ENCODE measurements at places on chromosomes 12 and 14. TPM values are rescaled to one million over a fixed set of nuclear protein-coding genes. Genes with fewer than 3 reads are reported as not detected.

Gene C12orf50
- polyA plus RNA-seq = 0.11 TPM

Gene TMEM229B
- polyA plus RNA-seq = 0.55 TPM

Gene ALX1
- 0.40 TPM for polyA plus RNA-seq

Gene CD9
- 51.7 TPM for polyA plus RNA-seq

DNA sequence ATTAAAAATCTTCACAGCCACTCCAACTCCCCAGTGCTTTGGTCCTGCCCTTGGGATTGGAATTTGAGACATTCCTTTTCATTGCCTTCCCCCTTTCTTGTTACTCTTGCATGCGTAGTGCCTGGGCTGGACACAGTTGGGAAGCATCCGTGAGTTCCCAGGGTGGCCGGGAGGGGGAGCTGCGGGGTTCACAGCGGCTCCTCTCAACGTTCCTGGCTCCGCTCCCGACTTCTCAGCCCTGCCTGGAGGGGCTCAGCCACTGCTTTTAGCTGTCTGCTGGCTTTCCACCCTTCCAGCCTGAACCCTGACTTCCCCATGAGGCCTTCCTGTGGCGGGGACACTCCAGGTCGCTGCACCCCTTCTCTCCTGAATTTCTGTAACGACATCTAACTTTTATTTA, 3.2 kb downstream of the TEX52 start:
- H3K27me3 ChIP-seq = no peaks in the 10 kb centered on the region
- H3K27ac ChIP-seq = no peak overlapping the region
- DNase-seq = peak; percentile 88
- H3K36me3 ChIP-seq = peaks cover 13% of the 10 kb centered on the region
- H3K4me1 ChIP-seq = no peaks in the 10 kb centered on the region

- peak overlapping the region; percentile 83 for H3K4me3 ChIP-seq
- H3K27me3 ChIP-seq = peaks cover 13% of the 10 kb centered on the region
- peak; percentile 88 for DNase-seq
- H3K27ac ChIP-seq = peak overlapping the region; percentile 95
These were observed 2.5 kb downstream of the DUSP6 start for GRCh38 chr12:89349814-89350213.

GRCh38 chr12:11814374-11814773, 164.9 kb downstream of the ETV6 start:
- no peak for DNase-seq
- no peak overlapping the region for H3K4me3 ChIP-seq
- H3K27ac ChIP-seq = no peak overlapping the region

DNA sequence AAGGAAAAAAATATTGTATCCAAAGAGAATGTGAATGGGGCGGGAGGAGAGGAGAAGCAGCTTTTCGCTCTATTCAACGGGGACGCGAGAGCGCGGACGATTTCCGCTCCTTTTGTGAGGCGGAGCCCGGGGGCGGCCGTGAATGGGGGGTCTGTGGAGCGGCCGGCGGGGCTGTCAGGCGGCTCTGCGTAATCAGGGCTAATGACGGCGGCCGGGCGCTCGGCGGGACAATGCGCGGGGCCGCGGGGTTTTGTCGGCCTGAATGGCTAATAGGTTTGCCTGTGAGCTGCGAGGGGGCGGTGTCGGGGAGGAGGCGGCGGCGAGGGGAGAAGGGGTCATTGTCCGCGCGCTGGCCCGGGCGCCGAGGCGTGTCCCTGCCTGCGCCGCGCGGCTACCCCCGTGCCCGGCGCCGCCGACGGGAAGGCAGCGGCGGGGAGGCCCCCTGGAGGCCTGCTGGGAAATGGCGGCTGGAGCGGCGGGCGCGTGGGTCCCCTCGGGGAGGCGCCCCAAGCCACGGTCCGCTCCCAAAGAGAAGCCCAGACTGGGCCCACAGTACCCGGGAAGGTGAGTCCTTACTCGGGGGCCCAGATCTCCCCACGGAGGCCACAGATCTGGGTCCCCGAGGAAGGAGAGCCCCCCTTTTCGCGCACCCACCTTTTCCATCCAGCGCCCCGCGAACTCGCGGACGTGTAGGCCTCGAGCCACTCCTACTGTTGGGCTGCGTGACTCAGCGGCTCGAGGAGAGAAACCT, 6.0 kb downstream of the SIX6 start:
- peak; percentile 73 for DNase-seq
- peaks cover 69% of the 10 kb centered on the region for H3K27me3 ChIP-seq
- H3K27ac ChIP-seq = peak overlapping the region; percentile 65
- H3K36me3 ChIP-seq = no peaks in the 10 kb centered on the region
- H3K4me3 ChIP-seq = peak overlapping the region; percentile 56

- no peak for DNase-seq
- peak overlapping the region; percentile 89 for H3K27ac ChIP-seq
- H3K27me3 ChIP-seq = no peaks in the 10 kb centered on the region
- H3K36me3 ChIP-seq = no peaks in the 10 kb centered on the region
- H3K4me1 ChIP-seq = peaks cover 47% of the 10 kb centered on the region
These were observed 20.8 kb downstream of the MLXIP start for GRCh38 chr12:122099280-122099749.

- H3K27ac ChIP-seq = no peak overlapping the region
- no peaks in the 10 kb centered on the region for H3K4me1 ChIP-seq
- no peaks in the 10 kb centered on the region for H3K36me3 ChIP-seq
- DNase-seq = peak; percentile 31
- H3K4me3 ChIP-seq = no peak overlapping the region
These were observed 29.9 kb downstream of the RCOR1 start for GRCh38 chr14:102622262-102622885.

GRCh38 chr12:1661553-1662335, 29.1 kb upstream of the ADIPOR2 start:
- H3K36me3 ChIP-seq = no peaks in the 10 kb centered on the region
- H3K27me3 ChIP-seq = peaks cover 8% of the 10 kb centered on the region
- peak overlapping the region; percentile 69 for H3K4me3 ChIP-seq
- peak overlapping the region; percentile 77 for H3K27ac ChIP-seq

- H3K27ac ChIP-seq = no peak overlapping the region
- peak; percentile 54 for DNase-seq
- H3K27me3 ChIP-seq = peaks cover 2% of the 10 kb centered on the region
- no peak overlapping the region for H3K4me3 ChIP-seq
These were observed 24.5 kb downstream of the FIGNL2 start for GRCh38 chr12:51823875-51824565.

DNA sequence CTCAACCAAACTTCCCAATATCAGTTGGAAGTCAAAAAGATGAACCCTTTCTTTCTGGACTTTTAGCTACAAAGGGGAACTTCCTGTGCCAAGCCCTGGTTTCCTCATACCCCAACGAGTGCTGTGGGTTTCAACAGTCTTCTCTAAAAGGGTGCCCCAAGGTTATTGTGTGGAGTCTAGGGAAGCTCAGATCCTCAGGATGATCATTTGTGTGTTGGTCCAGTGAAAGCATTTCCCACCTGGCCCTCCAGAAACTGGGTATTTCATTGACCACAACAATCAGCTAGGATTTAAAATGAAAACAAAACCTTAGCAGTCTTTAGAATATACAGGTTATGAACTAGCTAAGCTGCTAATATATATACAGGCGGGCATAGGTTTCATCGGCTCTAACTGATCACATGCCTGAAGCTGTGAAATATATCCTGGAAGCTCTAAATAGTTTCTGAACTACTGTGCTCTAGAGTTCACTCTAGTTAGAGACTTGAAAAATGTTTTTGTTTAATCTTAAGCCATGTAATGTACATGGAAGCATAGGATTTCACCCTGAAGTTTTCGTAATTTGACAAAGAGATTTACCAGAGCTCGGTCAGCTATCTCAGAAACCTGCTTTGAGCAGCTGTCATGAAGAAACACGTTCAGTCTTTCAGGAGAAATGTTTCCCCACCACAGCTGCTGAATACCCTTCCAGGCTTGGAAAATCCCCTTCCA, 29.6 kb downstream of the P2RX4 start:
- DNase-seq = peak; percentile 29
- no peaks in the 10 kb centered on the region for H3K27me3 ChIP-seq
- H3K4me1 ChIP-seq = peaks cover 30% of the 10 kb centered on the region
- H3K4me3 ChIP-seq = no peak overlapping the region
- H3K27ac ChIP-seq = peak overlapping the region; percentile 52

Data from muscle of leg (tissue), 16 donors.